ENCODE measurements at places on chromosomes 4 and X.

DNA sequence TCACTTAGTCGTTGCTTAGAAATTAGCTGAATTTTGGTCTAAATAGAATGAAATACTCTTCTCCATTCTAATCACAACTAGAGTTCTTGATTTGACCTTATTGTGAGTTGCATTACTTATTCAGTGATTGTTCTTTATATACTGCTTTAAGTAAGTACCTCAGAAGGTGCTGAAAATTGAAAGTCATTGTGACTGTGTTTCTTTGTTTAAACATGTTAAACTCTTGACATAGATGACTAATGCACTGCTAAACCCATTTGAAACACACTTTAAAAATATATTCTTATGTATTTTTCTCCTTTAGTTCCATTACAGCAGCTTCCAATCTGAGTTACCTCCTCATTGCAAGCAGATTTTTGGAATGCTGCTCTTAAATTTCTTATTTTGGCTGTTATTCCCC is 9.1 kb downstream of the TSPAN7 start:
- DNase-seq, result no peak

DNA sequence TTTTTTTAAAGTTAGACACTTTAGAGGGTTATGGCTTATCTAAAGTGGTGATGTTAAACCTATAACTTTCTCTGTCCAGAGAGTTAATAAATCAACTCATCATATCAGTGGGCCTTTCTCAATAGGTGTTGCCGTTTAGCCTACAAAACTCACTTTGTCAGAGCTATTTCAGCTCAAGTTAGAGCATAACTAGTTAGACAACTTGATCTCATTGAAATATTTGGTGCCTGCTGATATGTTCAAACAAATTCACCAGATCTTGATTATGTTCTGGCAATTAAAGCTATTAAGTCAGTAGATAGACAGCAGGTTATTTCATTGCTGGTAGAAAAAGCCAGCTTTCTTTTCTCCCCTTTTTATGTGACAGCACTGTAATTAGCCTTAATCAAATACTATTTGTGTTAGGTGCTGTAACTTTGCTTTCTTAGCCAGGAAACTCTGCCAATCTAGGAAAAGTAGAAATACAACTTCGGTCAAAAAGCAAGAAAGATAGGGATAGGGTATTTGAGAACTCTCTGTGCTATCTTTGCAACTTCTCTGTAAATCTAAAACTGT is 191.8 kb downstream of the MAML3 start:
- no peak for DNase-seq

- DNase-seq, result peak; percentile 0
These were observed 45.4 kb downstream of the CXorf58 start for GRCh38 chrX:23952984-23953907.

GRCh38 chr4:150960818-150961217 is 54.3 kb downstream of the LRBA start:
- DNase-seq, result peak; percentile 47

GRCh38 chr4:73589261-73589847 is 30.9 kb downstream of the RASSF6 start:
- no peak for DNase-seq

GRCh38 chr4:185656467-185656931 is 121.2 kb upstream of the PDLIM3 start:
- DNase-seq, result no peak

- no peak for DNase-seq
These were observed 45.3 kb downstream of the SLC9A6 start for GRCh38 chrX:136030303-136031191.

- DNase-seq, result no peak
These were observed 639.6 kb downstream of the MID1IP1 start for GRCh38 chrX:39440799-39441284.

DNA sequence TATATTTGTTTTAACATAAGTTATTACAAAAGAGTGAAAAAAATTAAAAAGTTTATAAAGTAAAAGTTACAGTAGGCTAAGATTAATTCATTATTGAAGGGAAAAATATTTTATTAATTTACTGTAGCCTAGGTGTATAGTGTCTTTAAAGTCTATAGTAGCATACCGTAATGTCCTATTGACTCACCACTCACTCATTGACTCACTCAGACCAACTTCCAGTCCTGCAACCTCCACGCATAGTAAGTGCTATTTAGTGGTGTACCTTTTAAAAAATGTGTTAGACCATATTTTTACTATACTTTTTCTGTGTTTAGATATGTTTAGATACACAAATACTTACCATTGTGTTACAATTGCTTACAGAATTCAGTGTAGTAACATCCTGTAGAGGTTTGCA is 841.1 kb downstream of the CENPC start:
- DNase-seq, result no peak

DNA sequence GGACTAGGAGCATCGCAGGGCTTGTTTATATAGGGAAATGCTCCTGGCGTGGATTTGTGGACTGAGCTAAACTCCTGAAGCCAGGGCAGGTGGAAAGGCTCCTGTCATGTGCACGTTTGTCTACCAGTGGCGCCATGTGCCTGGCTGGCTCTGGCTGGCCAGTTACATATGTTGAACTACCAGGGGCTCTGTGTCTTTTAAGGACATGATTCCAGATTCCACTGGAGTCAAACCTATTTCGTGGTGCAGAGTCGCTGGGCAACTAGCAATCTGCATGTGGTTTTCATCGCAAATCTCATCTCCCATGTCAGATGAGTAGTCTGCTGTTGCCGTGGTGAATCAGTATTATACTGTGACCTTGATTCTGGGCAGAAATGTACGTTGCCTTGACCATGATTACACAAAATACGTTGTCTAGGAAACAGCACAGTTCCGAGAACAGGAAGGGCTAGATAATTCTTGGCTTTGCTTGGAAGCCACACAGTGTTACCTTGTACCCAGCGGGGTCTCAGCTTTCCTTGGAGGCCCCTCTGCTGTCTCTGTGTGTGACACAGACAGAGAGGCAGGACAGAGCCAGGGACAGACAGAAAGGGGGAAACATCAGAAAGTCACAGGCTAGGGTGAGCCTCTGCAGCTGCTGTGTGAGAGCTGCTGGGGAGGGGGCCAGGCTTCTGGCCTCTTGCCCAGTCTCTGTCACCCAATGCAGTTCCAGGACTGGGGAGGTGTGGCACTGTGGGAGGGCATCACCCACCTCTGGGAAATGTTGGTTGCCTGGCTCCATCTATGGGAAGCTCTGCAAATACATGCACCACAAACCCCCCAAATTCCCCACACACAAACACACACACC is 19.2 kb downstream of the PNMA6E start:
- no peak for DNase-seq
